Skin of body (tissue), 3 donors: ENCODE measurements at places on chromosomes 3 and 15. TPM values are rescaled to one million over a fixed set of nuclear protein-coding genes. Genes with fewer than 3 reads are reported as not detected.
A peak's percentile ranks its signal among the peaks of the same experiment; 100 is the strongest.

DNA sequence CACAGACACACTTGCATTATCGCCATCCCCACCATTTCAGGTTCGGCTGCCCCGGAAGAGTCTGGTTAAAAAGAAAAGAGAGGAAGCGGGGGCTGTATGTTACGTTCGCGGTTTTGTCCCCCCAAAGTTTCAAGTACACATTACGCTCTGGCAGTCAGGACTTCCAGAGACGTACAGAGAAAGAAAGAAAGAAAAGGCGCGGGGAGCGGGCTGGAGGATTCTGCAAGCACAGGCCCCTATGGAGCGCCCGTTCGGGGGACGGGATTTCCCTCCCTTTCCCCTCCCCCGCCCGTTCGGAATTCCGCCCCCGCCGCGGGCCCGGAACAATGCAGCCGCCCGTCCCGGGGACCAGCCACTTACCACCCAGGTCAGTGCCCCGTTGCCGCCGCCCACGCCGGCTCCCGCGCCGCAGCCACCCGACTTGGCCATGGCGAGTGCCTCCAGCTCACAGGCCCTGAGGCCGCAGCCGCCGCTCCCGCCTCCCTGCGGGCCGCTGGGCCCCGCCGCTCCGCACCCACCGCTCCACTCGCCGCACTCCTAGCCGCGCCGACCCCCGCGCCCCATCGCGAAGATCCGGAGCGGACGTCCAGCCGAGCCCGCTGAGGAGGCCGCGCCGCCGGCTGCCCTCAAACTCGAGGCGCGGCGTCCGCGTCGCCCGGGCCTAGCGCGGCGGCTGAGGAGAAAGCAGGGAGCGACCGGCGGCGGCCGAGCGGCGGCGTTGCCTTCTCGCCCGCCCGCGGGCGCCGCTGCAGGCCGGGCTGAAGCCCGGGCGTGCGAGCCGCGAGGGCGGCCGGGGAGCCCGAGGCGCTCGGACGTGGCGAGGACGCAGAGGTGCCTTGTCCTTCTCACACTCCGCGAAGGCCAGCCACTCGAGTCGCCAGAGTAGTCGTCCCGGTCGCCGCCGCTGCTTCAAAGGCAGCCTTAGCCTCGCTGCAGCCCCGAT, 567 bp downstream of the TOP2B start:
- peak; percentile 63 for DNase-seq

DNA sequence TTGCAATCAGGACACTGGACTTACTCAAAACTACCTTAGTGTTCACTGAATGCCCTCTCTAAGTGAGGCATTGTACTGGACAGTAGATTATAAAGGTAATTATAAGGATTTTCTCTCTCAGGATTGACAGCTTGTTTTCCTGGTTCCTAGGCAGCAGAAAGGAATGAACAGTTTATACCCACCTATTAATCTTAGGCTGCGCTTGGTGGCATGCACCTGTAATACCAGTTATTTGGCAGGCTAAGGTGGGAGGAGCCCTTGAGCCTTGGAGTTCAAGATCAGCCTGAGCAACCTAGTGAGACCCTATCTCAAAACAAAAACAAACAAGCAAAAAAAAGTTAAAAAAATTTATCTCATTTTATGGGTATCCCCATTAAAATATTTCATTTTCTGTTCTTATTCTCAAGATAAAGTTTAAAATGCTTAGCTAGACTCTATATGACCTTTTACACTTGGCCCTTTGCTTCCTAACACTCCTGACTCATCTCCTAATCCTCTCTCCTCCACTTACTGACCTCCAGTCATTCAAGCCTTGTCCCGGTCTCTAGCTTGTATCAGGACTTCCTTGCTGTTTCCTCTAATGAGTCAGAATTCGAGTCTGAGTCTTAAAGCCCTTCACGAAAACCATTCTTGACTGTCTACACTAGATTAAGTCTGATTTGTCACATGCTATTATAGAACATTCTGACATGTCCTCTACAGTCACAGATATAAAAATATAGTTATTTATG, 348.6 kb downstream of the NLGN1 start:
- DNase-seq, result no peak

DNA sequence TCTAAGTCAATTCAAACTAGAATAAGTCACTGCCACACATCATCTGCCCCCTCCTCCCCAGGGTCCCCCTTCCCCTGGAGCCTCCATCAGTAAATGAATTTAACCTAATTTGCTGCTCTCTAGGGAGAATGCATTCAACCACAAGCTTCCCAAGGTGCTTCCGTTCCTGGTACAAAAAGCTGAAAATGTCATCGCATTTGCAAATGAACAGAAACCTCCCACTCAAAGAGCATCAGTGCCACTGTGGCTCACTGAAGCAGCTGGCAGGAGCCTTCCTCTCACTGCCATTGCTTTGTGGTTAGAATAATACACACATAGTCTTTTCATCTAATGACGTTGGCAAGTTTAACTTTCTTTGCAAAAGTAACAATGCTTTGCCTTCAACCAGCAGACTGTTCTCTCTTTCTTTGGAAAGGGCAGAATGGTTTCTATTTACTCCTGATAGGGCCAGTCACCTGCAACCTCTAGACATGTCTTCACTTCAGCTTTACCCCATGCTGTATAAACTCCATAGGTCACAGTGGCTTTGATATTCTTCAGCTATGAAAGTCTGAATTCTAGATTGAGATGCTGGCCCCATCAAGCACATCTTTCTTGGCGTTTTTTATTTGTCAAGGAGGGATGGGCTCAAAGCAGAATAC, 238.1 kb downstream of the CPNE4 start:
- no peak for DNase-seq

GRCh38 chr3:134535186-134535970, 49.5 kb downstream of the CEP63 start:
- DNase-seq, result no peak

DNA sequence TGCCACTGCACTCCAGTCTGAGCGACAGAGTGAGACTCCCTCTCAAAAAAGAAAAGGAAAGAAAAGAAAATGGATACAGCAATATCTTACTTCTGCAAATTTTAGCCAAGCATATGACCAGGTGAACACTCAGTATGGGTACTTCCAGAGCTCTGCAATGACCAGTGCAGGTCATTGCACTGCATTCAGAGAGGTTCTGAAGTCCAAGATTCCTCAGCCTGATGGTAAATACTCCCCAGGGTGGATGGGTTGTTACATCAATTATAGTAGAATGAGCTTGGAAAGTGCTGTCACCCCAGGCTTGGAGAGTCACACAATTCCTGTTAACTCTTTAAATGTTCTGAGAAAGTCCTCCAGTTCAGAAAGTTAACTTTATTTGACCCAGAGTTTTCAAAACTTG, 103.7 kb downstream of the RPLP1 start:
- DNase-seq, result no peak

CCR3 gene
- 0.49 TPM for total RNA-seq

SLC30A4 gene
- total RNA-seq, result 7.3 TPM

CMTM8 gene
- 2.8 TPM for total RNA-seq
